Erythroblast (primary cell): ENCODE measurements at places on chromosomes 4 and X.
A peak's percentile ranks its signal among the peaks of the same experiment; 100 is the strongest.

GRCh38 chrX:97587171-97587570 is 703.5 kb downstream of the RPA4 start:
- DNase-seq: no peak

DNA sequence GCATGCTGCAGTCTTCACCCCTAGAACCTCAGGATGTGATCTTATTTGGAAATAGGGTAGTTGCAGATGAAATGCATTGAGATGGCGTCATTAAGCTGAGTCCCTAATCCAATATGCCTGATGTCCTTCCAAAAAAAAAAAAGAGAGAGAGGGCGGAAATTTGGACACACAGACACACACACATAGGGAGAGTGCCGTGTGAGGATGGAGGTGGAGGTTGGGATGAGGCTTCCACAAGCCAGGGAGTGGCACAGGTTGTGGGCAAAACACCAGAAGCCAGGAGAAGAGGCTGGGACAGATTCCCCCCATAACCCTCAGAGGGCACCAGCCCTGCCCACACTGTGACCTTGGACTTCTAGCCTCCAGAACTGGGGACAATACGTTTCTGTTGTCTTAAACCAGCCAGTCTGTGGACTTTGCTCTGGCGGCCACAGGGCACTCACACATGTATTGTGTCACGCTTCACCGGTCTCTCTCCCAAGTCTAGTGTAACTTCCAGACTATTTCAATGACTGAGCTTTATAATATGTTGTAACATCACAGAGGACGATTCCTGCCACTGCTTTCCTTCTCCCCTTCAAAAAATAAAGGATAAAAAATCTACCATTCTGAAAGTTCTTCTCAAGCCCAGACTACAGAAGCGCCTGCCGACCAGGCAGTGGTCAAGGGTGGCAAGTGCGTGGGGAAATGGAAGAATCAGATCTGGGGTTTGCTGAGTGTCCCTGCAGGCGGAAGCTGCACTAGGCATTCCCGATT is 35.8 kb upstream of the MAN2B2 start:
- DNase-seq: no peak

DNA sequence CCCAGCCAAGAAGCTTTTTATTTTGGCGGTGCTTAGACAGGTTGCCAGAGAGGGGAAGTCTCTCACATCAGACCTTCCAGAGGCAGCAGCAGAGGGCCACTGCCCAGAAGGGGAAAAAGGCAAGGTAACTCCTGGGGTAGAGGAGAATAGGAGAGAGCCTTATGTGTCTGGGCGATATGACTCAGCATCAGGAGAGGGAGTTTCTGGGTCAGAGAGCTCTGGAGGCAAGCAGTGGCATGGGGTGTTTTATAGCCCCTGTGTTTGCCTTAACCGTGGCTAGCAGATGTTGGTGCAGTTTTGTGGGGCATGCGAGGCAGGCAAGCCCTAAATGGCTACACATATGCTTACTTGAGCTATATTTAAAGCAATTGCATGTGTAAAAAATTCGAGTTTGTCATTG is 8.3 kb upstream of the ZXDB start:
- no peak for DNase-seq

DNA sequence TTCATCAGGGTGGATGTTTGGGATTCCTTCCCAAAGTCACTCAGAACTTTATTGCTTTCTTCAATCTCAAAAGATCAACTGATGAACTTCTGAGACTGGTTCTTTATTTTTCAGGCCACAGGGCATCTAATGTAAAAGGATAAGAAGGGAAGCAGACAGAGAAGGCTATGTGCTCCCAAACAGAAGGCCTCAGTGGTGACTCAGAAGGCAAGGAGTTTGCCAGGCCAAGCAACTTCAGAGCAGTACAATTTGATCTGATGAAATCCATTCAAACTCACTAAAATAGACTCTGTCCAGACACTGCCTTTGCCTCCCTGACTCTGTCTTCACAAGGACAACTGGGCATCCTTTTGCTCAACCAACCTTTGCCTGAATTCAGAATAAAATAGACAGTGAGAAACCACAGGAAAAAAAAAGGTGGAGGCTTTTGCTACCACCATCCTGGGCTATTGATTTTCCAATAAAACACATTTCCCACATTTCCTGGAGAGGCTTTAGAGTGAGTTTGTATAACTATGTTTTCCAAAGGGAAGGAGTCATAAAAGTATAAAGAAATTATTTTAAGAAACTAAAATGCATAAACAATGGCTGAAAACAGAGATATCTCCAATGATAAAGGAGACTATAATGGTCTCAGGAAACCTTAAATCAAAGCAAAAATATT is 55.2 kb downstream of the ARHGEF6 start:
- no peak for DNase-seq

DNA sequence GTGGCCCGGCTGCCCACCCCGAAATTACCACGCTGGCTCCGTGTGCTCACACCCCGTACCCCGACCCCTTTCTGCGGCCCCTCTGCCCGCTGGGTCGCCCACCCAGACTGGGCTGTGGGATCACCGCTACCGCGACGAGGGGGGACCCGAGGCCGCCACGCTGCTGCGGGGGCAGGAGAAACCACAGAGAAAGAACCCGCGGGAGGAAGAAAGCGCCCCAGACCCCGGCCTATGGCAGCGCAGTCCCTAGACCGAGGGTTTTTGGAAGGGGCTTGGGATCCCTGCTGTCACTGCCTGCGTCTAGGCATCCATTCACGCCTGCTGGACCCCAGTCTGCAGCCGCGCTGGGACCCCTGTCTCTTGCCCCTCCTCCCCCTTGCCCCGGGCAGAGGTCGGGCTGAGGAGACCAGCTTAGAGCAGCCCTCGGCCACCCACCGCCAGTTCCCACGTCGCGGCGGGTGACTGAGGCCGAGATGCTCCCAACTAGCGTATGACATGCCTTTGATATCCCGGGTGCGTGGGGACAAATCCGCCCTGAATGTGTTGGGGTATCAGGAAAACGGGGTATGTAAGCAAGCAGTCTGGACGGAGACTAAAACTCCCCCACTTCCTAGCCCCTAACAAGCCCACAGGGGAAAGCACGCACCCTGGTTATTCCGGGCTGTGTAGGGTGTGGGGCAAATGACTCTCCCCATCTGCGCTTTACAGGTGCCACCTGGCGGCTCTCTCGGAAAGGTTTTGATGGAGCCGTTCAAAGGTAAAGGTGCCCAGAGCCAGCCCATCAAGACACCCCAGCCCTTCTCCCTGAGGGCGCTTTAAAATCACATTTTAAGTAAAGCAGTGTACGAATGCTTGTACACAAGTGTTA is 862 bp upstream of the INPP4B start:
- peak; percentile 9 for DNase-seq

- DNase-seq: peak; percentile 65
These were observed 24.0 kb downstream of the HAND2 start for GRCh38 chr4:173505924-173506518.

GRCh38 chr4:171954650-171955049 is 141.4 kb downstream of the GALNTL6 start:
- DNase-seq: peak; percentile 1

DNA sequence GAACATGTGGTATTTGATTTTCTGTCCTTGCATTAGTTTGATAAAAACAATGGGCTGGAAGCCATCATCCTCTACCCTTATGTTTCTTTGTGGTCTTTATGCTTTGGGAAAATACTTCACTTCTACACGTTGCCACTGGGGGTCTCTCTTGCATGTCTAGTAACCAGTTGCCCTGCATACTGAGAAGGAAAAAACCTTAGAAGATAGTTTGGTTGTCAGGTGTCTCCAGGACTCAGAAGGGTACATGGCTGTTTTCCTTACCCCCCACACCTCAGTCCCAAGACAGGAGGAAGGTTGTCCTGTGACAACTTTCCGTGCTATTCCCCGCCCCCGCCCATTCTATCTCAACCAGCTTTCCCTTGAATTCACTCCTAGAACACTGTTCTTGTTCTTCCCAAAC is 62.1 kb upstream of the LANCL3 start:
- peak; percentile 17 for DNase-seq

DNA sequence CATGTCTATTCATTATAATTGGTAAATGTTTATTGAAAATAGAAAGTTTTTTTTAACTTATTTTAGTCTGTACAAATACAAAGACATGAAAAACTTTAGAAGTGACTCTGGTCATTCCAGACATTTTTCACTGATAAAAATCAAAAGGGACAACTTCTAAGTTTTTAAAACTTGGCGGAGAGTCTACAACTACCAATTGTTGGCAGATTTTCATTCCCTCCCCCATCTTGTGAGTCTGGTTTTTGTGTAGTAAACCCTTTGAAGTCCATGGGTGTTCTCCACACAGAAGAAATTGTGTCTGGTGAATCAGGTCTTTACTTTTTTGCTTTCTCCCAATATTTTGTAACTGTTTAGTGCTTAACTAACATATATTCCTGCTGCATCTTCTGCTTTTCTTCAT is 336.5 kb downstream of the PDGFC start:
- no peak for DNase-seq

DNA sequence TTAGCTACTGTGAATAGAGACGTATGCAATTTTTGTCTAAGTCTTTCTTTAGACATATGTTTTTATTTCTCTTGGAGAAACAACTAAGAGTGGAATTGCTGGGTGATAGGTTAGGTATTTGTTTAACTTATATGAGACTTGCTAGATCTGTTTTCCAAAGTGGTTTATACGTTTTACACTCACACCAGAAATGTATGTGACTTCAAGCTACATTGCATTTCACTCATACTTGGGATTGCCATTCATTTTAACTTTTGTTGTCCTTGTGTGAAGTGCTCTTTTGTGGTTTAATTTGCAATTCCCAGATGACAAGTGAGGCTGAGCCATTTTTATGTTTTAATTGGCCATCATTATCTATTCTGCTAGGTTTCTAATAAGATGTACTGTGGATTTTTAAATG is 817.2 kb downstream of the GLUD2 start:
- DNase-seq: no peak

DNA sequence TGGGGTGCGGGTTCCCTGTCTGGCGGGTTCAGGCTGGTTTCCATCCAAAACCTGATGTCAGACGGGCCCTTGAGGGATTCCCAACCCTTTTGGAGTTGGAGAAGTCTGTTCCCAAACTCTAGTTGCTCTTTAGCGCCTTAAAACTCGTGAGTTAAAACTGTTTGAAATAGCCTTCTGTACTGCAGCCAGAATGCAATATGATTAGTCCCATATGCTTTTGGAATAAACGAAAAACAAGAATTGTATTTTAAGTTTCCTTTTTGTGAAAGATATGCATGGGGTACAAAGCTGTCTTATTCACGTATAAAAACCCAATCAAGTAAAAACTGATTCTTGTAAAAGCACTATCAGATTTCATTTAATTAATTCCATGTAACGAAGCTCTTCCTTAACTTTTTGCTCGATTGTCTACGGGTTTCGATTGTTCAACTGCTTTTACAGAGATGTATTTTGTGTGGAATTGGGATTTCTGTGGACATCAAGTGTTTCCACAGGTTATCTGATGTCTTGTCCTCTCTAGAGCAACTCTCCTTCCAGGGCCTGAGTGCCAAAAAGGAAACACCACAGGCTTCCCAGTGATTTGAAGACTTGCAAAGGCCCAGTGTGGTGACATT is 49.5 kb downstream of the CLDN34 start:
- no peak for DNase-seq
